ENCODE measurements at places on chromosomes 12 and 14.

- DNase-seq, result no peak
Observed at GRCh38 chr14:56895154-56895553, 84.9 kb upstream of the OTX2 start.

DNA sequence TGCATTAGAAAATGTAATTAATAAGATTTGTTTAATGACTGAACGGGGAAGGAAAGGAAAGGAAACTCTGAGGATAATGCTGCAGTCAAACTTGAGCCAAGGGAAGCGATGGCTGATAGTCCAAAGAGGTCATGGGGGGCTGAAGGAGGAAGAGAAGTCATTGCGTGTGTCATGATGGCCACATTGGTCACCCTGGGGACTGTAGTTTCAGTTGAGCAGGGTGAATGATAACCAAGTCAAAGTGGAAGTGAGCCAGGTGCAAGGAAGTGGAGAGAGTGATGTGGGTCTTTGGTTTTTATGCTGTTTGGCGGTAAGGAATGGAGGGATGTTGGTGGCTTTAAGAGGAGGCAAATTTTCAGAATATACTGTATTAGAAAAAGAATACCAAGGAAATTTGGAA is 21.6 kb downstream of the C12orf75 start:
- DNase-seq, result no peak

- DNase-seq, result no peak
Observed at GRCh38 chr12:4121506-4122020, 152.0 kb upstream of the CCND2 start.

DNA sequence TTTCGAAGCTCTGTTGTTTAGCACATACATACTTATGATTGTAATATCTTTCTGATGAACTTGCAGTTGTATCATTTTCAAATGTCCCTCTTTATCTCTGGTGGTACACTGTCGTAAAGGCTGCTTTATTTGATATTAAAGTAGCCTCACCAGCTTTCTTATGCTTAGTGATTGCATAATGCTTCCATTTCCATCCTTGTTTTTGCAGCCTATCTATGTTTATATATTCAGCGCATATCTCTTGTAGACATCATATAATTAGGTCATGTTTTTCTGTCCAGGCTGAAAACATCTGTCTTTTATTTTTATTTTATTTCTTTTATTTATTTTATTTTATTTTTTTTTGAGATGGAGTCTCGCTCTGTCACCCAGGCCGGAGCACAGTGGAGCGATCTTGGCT is 34.6 kb downstream of the ACAD10 start:
- DNase-seq, result no peak

- DNase-seq, result no peak
Observed at GRCh38 chr12:50924131-50924438, 28.3 kb upstream of the HIGD1C start.

- no peak for DNase-seq
Observed at GRCh38 chr12:15540005-15540404, 217.7 kb downstream of the PTPRO start.

GRCh38 chr14:39615352-39615751 is 183.1 kb upstream of the FBXO33 start:
- DNase-seq, result no peak

- DNase-seq, result no peak
Observed at GRCh38 chr12:128468926-128469325, 202.0 kb downstream of the TMEM132C start.

DNA sequence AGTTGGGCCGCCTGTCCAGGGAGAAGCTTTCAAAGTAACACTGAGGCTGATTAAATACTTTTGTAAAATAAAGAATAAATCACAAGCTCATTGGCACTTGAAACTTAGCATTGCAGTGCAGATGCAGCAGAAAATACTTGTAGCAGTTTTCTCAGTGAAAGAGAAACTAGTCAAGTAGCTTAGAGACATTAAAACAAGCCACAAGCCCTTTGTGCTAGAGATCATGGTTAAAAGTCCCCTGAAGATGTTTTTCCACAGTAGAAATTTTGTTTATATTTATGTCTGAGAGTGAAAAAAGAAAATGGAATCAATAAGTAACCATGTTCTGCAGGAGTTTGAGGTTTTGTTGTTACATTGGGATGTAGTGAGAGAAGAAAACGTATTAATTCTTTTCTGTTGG is 5.9 kb downstream of the PSEN1 start:
- DNase-seq, result no peak

All from NCI-H187 treated with DMSO at 0.1 percent for 48 hours (cell line).